ENCODE measurements at places on chromosomes 12 and 14.

GRCh38 chr14:25484235-25484634, 434.3 kb upstream of the STXBP6 start:
- DNase-seq = no peak

DNA sequence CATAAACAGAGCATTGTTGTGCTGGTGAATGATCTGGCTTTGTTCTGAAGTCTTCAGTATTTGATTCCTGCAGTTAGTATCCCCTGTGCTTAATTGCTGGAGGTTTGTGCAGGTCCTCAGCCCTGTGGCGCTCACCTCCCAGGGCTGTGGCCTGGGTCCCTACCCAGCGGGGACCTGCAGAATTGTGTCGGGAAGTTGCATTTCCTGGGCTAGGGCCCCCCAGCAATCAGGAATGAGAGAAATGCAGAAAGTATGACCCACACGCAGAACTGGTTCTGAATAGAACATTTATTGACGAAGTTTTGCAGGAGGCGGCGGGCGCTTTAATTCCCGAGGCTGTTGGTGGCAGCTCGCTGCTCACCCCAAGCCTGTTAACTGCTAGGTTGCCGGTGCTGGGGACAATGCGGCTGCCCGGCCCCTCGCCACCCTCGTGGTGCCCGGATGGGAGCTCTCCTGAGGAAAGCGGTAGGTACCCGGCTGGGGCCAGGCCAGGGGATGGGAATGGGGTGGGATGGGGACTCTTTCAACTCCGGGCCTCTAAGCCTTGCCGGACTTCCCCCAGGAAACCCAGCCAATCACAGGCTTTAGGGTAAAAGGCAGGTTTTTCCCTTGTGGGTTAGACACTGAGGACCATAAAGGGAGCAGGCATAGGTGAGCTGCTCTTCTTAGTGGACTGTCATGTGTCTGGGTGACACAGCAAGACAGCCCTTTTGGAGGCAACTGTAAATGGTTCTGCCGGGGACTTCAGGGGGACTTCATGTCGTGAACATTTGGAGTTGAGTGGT, 11.6 kb downstream of the PLEKHG3 start:
- no peak for DNase-seq

DNA sequence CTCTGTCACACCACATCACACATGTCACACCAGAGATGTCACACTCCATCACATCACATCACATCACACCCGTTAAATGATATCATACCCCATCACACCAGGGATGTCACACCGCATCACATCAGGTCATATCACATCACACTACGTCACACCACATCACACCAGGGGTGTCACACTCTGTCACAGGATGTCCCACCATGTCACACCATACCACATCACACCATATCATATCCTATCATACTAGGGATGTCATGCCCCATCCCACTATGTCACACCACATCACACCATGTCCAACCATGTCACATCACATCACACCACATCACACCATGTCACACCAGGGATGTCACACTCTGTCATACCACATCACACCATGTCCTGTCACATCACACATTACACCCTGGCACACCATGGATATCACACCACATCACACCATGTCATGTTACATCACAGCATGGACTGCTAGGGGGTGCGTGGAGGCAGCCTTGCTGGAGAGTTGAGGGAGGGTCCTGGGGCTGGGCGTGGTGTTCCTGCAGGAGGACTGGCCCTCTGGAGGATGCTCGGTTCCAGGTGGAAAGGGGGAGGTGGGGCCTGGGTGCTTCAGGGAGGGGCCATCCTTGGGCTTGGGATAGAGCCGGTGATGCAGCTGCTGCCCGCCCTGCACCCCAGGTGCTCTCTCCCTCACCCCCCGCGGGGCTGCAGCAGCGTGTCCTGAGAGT, 134.6 kb downstream of the TMEM121 start:
- DNase-seq = no peak

- DNase-seq = no peak
Measured at GRCh38 chr12:78617683-78618082, 246.9 kb upstream of the SYT1 start.

DNA sequence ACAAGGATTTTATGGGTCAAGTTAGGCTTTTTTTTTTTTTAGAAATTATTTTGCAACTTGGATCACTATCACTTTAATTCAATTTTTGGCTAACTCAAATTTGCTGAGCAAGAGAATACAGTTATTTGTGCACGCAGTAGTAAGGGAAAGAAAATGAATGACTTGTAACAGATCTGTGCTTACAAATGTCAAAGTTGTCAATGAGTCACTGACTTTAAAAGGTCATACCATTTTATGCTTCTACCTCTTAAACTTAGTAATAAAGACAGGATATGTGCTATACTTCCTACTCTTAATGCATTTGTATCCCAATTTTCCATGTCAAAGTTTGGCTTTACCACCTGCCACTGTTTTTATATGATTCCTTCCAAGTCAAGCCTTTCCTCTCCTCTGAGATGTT, 131.1 kb upstream of the FBXO33 start:
- DNase-seq = no peak

- DNase-seq = peak; percentile 31
Measured at GRCh38 chr12:120710805-120711296, 593 bp downstream of the UNC119B start.

DNA sequence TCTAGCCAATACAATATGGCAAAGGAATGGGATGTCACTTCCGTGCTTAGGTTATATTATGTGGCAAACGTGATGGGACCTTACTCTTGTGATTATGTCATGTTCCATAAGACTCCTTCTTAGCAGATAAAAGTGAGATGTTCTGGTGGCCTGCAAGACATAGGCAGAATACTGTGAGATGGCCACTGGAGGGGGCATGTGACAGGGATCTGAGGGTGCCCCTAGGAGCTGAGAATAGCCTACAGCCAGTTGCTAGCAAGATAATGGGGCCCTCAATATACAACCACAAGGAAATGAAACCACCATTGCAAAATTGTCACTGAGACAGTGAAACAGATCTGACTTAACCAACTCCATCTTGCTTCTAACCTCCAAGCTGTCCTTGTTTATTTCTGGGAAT, 151.4 kb upstream of the SSTR1 start:
- DNase-seq = no peak

- no peak for DNase-seq
Measured at GRCh38 chr12:70364695-70365397, 1.2 kb upstream of the KCNMB4 start.

DNA sequence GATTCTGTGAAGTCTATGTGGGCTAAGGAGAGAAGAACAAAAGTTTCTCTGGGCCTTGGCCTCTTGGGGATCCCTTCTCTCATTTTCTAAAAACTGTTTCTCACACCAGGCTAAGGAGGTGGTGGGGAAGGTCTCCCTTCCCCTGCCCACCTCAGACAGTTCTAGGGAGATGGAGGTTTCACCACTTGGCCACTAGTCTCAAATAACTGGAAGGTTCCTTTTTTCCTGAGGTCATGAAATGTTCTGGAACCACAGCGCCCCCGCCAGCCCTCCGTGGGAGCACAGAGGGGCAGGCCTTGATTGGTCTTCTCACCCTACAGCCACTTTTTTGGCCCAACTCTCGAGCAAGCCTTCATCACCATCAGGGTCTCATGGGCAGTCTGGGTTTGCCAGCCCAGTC, 12.6 kb downstream of the C12orf43 start:
- no peak for DNase-seq

GRCh38 chr12:31479516-31480210, 111.3 kb downstream of the DENND5B start:
- DNase-seq = no peak

GRCh38 chr12:14589169-14590004, 21.7 kb upstream of the PLBD1 start:
- no peak for DNase-seq

DNA sequence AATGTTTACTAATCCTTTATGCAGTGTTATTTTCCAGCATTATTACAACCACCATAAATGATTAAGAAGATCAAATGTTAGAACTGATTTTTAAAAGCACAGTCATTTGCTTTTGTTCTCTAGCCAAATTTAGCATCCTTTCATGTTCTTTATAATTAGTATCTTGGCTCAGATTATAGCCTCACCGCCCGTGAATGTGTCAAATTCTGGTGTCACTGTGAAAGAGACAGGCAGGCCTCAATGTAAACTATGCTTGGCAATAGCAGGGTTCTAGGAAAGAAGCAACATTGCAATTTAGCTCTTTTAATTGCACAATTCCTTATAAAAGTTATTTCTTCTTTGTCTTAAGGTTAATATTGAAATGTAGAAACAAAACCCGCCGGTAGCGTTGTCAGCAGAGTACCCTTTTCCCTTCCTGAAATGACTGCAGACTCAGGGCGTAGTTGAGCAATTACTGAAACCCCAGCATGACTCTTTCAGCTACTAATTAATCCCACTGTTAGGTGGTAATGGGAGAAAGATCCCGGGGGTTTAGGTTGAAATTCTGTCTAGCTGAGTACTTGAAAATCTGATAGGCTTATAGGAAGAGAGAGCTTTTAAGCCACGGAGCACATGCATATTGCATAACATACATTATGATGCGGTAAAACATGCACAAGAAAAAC, 1600.5 kb upstream of the SEL1L start:
- no peak for DNase-seq

- DNase-seq = no peak
Measured at GRCh38 chr14:26702721-26703230, 104.9 kb upstream of the NOVA1 start.

DNA sequence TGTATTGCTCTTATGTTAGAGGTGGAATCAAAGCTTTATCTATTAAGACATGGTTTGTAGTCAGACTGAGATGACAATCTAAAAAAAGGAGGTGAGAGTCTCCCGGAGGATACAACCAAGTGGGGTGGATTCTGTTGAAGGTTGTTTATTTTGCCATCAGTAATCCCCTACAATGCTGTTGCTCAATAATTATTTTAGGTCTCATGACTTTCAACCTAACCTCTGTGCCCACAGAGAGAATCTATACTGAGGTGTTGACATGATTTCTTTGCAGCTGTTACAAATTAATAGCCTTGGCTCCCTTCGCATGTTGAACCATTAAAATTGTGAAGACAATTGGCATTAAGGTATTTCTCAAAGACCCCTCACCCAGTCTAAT, 28.7 kb upstream of the FOS start:
- no peak for DNase-seq

DNA sequence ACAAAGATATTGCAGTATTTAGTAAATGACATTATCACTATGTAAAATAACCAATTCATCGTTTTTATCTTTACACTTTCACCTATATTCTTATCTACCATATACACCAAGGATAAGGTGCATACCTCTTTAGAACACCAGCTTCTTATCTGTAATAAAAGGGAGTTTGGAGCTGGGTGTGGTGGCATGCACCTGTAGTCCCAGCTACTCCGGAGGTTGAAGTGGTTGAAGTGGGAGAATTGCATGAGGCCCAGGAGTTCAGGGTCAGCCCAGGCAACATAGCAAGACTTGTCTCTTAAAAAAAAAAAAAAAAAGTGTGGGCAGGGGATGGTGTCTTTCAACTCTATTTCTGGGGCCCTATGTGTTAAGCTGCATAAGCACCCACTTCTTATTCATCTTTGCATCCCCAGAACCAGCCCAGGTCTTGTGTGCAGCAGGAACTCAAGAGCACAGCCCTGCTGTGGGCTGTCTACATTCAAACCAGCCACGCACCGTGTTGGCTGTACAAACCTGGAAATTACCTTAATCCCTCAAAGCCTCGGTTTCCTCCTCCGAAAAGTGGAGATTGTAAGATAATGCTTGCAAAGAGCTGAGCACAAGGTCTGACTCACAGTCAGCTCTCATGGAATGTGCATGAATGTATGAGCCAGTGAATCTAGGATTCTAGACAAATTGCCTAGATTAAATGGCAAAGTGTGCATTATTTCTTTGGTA, 256.6 kb upstream of the FOXN3 start:
- no peak for DNase-seq

DNA sequence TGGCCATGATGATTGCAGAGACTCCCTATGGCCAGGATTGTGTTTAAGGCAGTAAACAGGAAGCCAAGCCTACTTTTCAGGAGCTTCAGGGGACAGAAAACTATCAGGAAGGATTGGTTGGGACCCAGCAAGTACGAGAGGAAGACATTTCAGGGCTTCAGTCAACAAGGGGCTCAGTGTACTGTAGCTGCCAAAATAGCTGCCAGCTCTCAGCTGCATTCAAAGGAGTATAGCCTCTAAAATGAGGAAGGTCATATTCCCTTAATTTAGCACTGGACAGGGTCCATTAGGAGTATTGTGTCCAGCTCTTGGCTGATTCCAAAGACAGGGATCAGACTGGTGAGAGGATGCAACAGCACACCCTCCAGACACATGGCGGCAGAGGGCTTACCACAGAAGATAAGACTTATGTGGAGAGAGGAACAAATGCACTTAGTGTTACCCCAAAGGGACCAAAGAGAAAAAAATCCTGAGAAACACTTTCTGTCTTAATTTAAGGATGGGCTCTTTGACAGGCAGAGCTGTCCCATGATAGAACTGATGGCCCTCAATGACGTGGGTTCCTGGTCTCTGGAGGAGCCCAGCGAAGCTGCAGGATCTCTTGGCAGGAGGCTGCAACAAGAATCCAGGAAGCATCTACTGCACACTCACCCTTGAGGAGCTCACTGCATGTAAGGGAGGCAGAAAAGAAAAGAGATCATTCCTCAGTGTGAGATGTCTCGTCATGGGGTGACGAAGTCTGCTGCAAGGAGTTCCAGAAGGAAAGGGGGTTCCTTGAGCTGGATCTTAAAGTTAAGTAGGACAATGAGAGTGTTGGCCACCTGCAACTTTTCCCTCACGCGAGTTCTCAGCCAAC, 14.8 kb downstream of the BDKRB1 start:
- DNase-seq = no peak

DNA sequence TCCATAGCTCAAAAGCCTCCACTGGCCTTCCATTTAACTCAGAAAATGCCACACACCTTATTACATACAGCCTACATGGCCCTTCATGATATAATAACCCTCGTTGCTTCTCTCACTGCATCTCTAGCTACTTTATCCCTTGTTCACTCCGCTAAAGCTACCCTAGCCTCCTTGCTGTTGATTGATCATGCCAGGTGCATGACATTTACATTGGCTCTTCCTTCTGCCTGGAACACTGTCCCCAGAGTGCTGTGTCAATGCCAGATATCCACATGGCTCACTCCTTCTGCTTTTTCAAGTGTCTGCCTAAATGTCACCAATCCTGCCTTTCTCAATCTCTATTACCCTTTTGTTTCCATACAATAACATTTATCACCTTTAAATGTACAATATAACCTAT, 58.3 kb downstream of the CAND1 start:
- DNase-seq = no peak

DNA sequence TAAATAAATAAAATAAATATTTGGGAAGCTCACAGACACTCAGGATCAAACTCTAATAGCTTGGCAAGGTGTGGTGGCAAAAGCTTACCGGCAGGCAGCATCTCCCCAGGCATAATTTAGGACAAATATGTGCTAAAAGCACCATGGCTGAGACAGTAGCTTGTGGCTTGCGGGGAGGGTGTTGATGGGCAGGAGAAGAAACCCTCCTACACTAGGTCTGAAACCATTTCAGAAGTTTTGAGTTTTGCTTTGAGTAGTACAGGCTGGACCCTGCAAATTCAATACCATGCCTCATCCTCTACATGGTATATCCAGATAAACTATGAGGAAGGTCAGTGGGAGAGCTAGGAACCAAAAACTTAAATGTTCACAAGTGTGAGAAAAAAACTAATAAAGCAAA, 33.1 kb downstream of the MAP3K9 start:
- no peak for DNase-seq

- DNase-seq = no peak
Measured at GRCh38 chr14:35576260-35576659, 42.3 kb downstream of the INSM2 start.

GRCh38 chr12:8127138-8127537, 3.7 kb downstream of the CLEC4A start:
- DNase-seq = no peak

GRCh38 chr12:42696406-42697149, 107.0 kb upstream of the PRICKLE1 start:
- DNase-seq = no peak

- no peak for DNase-seq
Measured at GRCh38 chr14:41925409-41925808, 318.7 kb downstream of the LRFN5 start.
